ENCODE measurements at places on chromosomes 6 and 20.

DNA sequence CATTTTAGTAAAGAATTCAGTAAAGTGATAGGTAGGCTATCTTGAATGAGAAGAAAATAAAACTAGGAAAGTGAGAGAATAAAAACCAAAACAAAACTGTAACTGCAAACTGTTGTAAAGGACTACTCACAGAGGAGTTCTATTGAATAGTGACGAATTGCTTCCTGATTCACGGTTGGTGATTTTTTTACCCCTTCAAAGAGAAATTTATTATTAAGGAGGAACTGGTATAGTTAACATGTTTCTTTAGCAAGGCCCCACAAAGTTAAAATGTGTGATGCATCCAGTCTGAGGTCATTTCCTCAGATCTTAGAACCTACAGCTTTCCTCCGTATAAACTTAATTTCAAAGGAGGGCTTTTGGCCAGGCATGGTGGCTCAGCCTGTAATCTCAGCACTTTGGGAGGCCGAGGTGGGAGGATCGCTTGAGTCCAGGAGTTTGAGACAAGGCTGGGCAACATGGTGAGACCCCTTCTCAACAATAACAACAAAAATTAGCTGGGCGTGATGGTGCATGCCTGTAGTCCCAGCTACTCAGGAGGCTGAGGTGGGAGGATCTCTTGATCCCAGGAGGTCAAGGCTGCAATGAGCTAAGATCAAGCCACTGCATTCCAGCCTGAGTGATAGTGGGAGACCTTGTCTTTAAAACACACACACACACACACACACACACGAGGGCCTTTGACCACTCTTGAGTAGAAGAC, 8.3 kb downstream of the PRDM1 start:
- DNase-seq: no peak

DNA sequence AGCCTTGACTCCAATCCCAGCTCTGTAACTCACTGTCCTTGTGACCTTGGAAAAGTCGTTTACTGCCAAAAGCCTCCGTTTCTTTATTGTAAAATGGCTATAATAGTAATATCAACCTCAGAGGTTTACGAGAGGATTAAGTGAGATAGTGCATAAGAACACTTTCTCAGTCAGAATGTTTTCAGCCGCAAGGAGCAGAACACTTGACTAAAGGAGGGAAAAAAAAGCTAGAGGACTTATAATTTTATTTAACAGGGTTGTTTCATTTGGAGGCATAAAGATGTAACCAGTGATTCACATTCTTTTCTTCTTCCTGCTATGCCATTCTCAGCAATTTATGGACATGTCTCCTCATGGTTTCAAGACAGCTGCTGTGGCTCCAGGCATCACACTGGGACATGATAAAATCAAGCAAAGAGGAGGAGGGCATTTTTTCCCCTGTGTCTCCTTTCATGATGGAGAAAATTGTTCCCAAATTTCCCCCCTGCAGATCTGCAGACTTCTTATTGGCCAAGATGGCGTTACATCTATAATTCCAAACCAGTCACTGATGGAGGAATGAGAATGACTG, 143.0 kb upstream of the PTPN1 start:
- DNase-seq: no peak

DNA sequence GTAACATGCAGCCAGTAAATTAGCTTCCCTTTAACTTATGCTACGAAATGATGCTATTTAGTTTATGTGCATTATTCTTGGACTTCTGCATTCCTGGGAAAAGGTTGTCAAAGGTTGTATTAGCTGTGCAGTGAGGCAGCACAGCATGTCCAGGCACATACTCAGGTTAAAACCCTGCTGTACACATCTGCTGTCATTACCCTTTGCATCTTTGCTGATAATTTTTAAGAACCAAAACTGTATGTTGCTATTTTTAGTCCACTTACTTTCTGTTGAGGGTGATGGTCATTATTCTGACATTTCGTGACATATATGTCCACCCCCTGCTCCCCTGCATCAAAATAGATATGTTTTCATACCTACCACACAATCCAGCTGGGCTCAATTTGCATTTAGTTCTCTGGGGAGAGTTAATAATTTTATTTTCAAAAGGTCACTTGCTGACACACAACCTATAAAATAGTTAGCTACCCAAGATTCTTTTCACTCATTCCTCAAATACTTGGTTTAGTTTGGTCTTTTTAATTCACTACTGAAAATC, 142.5 kb upstream of the SPACA1 start:
- DNase-seq: no peak

DNA sequence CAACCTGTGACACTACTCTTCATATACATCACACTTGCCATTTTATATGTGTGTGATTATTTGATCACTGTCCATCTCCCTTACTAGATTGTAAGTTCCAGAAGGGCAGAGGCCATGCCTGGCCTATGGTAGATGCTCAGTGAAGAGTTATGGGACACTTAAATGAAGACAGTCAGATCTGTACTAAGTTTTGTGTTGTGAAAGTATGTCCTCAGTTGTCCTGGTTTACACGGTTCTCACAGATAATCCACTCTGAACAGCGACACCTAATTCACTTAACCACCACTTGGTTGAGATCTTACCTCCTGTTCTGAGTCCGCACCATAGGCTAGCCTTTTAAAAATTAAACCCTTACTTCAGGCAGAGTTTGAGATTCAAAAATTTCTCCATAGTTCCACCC, 434.1 kb upstream of the SOX4 start:
- no peak for DNase-seq

GRCh38 chr6:31441365-31442267, 38.2 kb downstream of the MICA start:
- DNase-seq: peak; percentile 68

DNA sequence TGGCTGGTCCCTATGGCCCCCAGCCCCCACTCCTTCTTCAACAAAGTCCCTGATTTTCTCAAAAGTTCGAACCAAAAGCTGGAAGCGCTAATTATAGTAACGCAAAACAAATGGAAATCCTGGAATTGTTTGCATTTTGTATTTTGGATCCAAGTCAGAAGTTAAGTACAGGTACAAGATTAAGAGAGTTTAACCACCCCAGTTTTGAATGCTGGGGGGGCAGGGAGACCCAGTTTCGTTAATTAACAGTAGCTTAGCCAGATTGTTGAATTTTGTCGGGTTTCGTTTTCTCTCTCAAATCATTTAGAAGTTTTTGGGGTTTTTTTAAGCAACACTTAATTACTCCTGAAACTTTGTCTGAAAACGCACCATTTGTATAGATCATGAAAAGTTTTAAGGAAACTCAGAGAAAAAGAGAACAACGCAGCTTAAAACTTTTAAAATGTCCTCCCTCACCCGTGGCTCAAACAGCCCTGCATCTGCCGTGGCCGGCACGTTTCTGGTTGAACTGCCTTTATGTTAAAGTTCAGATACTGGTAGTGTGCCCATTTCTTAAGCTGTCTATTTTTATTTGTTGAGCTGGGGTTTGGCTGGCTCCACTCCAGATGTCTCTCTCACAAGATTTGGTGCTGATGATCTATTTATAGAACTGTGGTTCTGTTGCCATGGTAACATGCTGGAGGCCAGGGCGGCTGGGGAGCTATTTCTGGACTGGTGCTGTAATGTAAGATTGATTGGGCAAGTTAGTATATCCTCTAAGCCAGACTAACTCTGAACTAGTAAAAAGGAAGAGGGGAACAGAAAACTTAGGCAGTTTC, 55.0 kb downstream of the GNAS start:
- DNase-seq: peak; percentile 15

DNA sequence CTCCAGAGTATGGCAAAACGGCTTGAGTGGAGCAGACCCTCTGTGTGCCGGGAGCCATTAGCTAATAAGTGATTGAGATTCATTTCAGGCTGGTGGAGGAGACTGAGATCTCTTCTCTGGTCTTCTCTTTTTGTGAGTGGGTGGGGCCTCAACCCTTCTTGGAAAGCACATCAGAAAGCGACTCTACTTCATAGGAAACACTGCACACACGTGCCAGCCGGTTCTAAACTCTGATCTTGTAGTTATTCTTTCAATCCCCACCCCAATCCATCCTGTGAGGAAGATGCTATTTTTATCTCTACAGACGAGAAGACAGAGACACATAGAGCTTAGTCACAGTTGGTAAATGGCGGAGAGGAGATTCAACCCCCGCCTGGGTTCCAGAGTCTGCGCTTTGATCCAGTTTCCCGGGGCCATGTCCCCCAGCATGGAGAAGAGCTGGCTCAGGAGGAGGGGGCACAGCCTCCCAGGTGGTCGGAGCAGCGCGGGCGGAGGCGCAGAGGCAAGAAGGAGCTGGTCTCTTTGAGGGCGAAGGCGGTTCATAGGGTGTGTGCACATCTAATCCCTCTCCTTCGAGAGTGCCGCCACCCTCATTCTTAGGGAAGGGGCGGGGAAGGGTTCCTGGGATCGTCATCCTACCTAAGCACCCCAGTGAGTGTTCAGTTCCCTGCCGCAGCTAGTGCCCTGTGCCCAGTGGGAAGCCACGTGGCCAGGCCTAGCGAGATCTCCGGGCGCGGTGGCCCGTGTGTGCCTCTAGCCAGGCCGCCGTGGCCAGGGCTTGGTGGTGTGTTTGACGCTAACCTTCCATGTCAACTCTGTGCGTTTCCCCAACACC, 49.0 kb upstream of the TAGAP start:
- no peak for DNase-seq

- DNase-seq: no peak
These were observed 292.1 kb downstream of the SOX4 start for GRCh38 chr6:21885532-21886114.

GRCh38 chr6:2026133-2026532, 219.3 kb downstream of the GMDS start:
- no peak for DNase-seq

Measured in stimulated activated CD4-positive, alpha-beta T cell treated with anti-CD3 and anti-CD28 coated beads, Interleukin-12 subunit alpha, Interleukin-12 subunit beta, amount 100 ng/mL, for 24 hours (primary cell).